ENCODE measurements at places on chromosomes 11 and 22.
A peak's percentile ranks its signal among the peaks of the same experiment; 100 is the strongest.

DNA sequence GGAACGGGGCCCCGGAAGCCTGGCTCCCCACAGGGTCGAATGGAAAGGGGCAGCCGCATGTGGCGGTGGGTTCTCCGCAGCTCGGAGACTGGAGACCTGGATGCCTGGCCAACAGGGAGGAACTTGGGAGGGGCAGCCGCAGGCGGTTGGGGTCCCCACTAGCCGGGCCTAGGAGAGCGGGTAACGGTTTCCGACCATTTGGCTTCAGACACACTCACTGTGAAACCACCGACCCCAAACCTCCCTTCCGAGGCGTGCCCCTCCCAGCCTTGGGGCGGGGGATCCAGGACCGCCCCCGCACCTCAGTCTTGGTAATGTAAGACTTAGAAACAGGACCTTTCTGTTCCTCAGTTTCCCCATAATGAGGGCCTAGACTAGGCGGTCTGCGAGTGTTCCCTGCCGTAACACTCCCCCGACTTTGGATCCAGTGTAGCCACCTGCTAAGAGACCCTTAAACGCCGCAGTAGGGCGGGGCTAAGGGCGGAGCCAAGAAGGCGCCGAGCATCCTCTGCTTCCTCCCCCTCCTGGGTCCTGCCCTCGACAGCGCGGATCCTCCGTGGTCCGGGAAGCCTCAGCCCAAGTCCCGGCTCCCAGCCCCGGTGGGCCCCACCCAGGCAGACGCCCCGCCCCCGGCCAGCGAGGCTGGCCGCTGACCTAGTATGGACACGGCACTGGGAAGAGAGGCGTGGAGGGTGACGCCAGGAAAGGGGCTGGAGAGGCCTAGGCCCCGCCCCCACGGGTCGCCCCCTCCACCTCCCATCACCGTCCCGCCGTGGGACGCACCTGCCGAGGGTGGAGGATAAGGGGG is 1.8 kb upstream of the RASGRP2 start:
- no peak for DNase-seq

GRCh38 chr11:114076921-114077331 is 17.4 kb downstream of the ZBTB16 start:
- no peak for DNase-seq

DNA sequence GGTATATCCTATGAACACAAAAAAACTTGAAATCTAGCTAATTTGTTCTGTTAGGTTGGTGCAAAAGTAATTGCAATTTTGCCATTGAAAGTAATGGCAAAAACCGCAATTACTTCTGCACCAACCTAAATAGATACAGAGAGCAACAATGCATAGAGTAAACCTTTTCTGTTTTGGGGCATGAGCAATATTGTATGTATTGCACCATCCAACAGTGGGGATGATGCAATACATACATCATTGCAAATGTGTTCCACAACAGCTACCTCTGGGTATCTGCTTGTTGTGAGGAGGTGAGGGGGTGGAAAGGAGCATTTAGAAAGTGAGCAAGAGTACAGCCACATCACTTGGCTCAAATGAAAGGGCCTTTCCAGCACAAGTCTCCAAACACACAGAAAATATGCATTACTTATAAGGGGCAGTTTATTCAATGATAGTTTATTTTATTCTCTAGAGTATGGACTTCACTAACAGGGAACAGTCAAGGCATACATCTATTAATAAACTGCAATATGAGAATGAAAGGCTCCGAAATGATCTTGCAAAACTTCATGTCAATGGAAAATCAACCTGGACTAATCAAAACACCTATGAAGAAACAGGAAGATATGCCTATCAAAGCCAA is 77.3 kb downstream of the DEUP1 start:
- DNase-seq, result no peak

- DNase-seq, result no peak
Observed at GRCh38 chr11:64632654-64633053, 41.6 kb downstream of the SLC22A12 start.

DNA sequence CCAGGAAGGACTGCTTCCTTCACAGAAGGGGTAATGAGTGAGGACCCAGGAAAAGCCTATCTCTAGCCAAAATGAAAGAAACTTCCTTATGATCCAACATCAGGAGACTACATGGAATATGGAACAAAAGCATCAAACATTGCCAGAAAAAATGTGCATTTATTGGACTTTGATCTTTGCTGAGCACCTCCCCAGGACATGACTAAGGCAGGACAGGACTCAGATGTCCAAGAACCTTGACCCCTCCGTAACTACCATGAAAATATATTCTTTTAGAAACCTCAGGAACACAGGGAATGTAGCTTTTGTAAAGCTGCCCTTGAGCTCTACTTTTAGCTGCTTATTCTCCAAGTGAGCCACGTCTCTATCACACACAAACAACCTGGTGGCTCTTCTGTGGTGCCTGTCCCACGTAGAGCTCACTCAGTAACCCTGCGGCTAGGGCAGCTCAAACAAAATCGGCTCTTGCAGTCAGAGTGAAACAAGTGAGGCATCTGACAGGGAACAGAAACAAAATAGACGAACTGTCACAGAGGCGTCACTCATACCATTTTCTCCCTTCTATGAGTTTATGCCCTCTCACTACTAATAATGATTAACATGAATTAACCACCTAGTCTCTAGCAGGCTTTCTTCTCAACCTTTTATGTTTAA is 471.5 kb upstream of the API5 start:
- no peak for DNase-seq

- DNase-seq, result peak; percentile 37
Observed at GRCh38 chr22:22235558-22235957, 9.0 kb upstream of the VPREB1 start.

Data from NCI-H526 (cell line).